Mononuclear cell (primary cell): ENCODE measurements at places on chromosomes 4 and X. TPM values are rescaled to one million over a fixed set of nuclear protein-coding genes. Genes with fewer than 3 reads are reported as not detected.

Gene NIPAL1
- total RNA-seq, result under 0.01 TPM

Gene GAGE1
- 0.10 TPM for total RNA-seq

Gene TMPRSS11B
- not detected for total RNA-seq

Gene ASB5
- not detected for total RNA-seq

Gene NPY2R
- total RNA-seq, result not detected

Gene HSFX4
- total RNA-seq, result not detected

Gene GPR50
- total RNA-seq, result not detected

Gene NCAPG
- total RNA-seq, result 0.42 TPM

Gene TLR1
- 71.5 TPM for total RNA-seq

Gene SPINK2
- 2.1 TPM for total RNA-seq

Gene XK
- 3.6 TPM for total RNA-seq
